SJSA1 (cell line): ENCODE measurements at places on chromosomes 12 and 14.

DNA sequence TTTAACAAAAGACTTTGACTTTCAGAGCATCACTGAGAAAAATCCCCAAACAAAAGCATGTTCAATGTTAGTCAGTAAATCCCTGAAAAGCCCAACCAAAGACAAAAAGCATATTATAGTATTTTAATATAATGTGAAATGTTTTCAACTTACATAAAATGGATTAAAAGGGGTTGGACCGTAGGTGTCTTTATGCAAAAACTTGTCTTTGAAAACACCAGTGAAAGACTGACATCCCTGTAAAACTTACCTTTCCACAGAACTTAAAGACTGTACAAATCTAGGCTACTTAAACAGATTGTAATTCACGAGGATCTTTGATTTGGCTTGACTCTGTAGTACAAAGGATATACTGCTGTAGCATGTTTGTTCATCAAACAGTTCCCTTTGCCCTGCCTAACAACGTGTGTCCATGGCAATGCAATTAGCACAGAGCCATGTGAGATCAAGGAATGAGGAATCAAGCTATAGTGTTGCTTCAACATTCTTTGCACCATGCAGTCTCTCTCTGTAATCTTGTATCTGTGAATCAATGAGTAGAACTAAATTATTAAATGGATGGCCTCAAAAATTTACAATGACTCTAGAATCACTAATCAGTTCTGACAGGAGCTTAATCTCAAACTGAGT is 138.5 kb upstream of the SYT1 start:
- no peak for DNase-seq

DNA sequence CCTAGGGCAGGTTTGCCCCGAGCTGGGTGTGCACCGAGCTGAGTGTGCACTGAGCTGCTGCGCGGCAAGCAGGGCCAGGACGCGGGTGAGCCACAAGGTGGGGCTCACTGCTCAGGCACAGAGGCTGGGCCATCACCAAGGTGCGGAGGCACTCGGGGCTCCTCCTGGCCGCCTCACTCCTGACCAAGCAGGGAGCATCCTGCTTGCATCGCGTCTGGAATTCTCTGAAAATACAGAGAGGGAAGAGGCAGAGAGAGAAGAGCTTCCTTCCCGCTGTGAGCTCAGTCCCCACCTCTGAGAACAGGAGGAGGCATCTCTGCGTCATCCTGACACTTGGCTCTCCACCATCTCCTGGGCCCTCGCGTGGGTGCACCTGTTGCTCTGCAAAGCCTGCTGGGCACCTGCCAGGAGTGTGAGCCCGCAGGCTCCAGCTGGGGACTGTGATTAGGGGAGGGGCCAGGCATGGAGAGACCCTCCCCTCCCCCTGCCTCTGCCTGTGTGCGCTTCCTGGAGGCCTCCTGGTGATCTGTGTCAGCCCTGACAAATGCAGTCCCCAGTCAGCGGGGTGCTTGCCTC is 116.3 kb downstream of the GLT1D1 start:
- no peak for DNase-seq

DNA sequence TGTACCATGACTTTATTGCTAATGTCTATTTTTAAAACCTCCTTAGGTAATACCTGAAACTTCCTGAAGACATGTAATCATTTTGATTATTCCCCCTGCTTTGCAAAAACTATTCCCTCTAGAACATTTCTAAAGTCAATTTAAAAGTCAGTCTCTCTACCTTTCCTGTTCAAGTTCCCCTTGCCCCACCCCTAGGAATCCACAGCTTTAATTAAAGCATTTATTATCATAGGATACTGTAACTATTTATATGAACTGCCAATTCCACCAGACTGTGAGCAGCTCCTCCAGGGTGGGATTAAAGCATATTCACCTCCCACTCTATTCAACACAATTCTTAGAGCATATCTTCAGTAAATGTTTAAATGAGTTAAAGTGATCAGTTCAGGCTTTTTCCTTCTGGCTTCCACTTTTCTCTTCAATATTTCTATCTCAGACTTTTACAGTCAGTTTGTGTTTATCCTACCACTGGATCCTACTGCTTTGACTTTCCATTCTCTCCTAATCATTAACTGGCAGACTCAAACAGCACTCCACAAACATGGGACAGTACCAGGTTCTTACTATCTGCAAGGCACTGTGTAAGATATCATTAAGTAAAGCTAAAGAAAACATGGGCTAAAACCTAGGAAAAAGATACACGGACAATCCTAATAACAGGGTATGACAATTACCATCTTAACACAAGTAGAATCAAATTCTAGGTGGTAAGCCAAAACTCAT is 39.1 kb downstream of the PTPN21 start:
- no peak for DNase-seq

DNA sequence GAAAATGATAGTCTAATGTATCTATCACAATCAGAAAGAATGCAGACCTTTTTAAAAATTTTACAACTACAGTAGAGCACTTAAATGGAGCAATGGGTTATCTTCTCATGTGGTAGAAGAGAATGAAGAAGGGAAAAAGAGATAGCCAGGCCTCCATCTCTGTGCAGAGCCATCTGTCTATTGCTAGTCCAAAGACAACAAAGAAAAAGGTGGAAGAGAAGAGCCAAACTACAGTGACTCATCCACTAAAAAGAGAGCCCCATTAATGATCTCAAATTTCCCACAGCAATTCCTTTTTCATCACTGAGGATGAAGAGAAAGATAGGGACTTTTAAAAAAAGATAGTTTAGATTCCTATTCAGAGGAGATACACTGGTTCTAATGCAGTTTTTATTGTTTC is 232.9 kb downstream of the ATXN7L3B start:
- DNase-seq, result no peak

DNA sequence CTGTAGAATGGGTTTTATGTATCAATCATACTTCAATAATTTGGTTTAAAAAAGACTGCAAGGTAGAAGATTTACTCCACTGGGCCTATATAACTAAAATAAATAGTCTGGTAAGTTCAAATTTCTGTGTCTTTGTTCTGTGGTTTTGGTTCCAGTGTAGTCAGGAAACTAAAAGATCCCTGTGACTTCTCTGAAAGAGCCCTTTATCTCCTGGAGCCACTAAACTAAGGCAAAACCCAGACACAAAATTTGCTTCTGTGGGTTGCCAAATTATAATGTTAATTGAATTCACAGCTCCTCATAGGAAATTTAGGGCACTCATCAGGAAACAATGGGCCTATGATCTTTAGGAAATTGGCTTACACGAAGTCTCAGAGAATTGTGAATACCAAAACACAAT is 1038.4 kb downstream of the GALC start:
- no peak for DNase-seq

DNA sequence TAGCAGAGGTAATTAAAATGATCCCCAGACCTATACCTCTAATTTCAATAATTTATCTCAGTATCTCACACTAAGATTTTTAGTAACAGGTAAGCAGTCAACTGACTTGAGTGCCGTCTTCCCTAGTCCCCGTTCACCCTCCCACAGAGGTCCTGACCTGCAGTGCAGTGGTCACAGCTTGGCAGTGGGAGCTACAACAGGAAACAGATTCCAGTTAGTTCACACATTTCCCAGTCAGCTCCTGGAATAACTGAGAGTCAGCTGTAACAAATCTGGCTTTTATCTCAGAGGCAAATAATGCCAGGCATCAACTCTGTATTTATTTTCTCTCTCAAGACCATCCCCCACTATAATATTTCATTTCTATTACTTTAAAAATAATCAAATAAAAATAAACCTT is 308.2 kb downstream of the ATP23 start:
- no peak for DNase-seq

DNA sequence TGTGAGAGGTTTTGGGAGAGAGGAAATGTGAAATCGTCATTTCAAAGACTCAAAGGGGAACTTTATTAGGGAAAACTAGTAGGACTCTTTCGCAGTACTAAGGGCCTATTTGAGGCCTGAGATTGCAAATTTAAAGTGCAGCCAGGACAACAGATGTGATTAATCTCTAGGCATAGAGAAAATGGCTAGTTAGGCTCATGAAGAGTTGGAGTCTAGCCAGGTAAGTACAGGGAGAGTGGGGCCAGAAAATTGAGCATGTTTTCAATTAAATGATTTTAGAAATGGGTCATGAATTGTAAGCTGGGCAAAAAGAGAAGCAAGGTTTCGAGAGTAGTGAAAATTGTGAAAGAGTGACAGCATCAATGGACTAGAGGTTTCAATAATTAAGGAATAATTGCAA is 91.9 kb upstream of the LMNTD1 start:
- no peak for DNase-seq

- no peak for DNase-seq
These were observed 59.3 kb downstream of the LRCOL1 start for GRCh38 chr12:132550830-132551640.

DNA sequence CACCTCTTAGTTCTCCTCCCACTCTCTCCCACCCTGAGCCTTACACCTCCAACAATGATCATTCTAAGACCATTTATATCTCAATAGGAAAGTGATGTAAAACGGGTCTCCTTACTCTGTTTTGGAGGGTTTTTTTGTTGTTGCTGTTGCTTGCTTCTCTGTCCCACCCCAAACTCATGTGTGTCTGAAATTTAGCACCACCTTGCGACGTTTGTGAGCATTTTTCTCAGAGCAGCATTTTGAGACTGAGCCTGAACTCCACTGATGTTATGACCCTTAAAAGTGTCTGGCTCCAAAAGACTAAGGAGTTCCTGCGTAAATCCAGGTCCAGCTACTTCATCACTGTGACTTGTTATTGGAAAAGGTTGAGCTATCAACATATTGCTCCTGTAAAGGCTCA is 155.0 kb downstream of the DAD1 start:
- no peak for DNase-seq

GRCh38 chr12:103043531-103044486 is 86.3 kb downstream of the ASCL1 start:
- no peak for DNase-seq

DNA sequence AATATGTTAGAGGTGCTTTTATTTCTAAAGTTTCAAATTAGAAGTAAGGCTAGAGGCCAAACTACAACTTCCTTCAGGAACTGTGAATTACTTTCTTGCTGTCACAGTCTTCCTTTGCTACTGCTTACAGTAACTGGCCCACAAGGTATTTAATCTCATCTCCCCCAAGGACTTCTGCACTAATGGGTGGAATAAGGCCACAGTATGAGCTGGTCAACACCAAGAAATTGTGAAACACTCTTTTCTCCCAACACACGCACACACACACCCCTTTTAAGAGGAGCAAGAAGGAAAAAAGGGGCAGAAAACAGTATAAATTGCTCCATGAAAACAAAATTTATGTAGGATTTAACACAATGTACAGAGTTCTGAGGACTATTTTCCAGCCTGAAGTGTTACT is 45.6 kb downstream of the SCAF11 start:
- no peak for DNase-seq

DNA sequence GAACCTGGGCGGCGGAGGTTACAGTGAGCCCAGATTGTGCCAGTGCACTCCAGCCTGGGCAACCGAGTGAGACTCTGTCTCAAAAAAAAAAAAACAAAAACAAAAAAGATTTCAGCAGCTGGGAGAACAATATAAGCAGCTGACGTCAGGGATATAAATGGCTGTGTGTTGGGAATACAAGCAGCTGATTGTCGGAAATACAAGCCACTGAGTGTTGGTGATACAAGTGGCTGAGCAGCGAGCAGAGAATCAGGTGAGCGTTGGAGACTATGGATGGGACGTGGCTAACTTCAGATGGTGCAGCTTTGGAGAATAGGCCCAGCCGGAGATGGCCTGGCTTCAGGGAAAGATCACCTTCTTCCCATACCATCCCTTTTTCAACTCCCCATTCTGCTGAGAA is 32.0 kb downstream of the PSEN1 start:
- no peak for DNase-seq

DNA sequence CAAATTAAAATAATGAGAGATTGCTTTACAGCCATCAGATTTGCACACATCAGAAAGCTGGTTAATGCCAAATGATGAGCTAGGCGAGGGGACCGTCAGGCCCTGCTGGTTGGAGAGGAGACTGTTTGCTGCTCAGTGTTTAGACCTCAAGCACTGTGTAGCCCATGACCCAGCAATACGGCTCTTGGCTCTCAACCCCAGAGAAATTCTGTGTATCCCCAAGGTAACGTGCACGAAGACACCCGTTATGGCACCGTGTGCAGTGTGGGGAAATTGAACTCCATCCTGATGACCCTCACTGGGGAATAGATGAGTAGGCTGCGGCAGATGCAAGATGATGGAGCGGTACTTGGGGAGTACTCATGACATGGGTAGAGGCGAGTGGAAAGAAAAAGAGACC is 55.7 kb downstream of the EID3 start:
- DNase-seq, result no peak

GRCh38 chr14:79567306-79567705 is 644.0 kb downstream of the DIO2 start:
- no peak for DNase-seq

- DNase-seq, result no peak
These were observed 10.1 kb upstream of the TMCC3 start for GRCh38 chr12:94660436-94660835.

DNA sequence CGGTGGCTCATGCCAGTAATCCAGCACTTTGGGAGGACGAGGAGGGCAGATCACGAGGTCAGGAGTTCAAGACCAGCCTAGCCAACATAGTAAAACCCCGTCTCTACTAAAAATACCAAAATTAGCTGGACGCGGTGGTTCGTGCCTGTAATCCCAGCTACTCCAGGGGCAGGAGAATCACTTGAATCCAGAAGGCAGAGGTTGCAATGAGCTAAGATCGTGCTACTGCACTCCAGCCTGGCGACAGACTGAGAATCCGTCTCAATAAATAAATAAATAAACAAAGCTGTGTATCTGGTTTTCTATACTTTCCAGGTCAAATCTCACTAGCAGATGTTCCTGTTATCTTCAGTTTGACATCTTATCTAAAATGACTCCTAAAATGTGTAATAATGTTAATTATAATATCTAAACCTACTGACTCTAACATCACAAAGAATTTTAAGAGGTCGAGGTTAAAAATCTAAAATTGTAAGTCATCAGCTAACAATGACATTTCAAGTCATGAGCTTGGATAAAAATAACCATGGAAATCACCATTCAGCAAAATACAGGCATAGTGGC is 2.4 kb upstream of the SRP54 start:
- DNase-seq, result no peak

DNA sequence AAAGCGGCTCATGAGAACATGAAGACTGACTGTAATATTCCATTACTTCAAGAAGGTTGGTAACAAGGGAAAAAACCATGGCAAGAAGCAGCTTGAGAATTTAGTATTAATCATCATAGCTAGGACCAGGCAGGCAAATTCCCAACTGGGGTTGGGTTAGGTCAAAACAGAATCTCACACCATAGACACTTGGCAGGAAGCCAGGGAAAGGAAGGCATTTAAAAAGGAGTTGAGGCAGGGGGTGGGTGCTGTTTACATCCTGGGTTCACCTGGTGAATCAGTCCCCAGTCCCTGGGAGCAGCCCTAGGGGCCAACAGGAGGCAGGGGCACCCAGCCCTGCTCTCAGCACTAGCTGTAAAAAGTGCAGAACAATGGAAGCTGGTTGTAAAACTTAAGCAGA is 108.6 kb downstream of the EGLN3 start:
- no peak for DNase-seq
